ENCODE measurements at places on chromosomes 1 and 21. TPM values are rescaled to one million over a fixed set of nuclear protein-coding genes. Genes with fewer than 3 reads are reported as not detected.

- H3K36me3 ChIP-seq = peaks cover 7% of the 10 kb centered on the region
- DNase-seq = no peak
- H3K27ac ChIP-seq = no peak overlapping the region
Measured at GRCh38 chr1:20682571-20683236, 21.5 kb upstream of the DDOST start.

Gene LHX4
- not detected for total RNA-seq

DNA sequence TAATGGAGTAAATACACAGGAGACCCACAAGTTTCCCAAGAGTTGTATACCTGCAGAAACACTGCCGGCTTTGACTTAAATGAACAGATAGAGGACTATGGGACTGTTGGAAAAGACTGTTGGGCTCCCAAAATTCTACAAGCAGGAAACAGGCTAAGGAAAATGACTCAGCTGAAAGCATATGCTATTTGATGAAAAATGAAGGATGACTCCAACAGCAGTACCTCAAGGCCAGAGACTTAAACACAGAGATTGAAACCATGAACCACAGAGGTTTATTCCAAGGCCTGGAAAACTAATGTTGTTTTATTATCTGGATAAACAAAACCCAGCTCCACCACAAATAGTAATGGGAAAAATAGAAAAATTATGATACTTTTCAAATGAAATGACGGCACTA lies 187.7 kb downstream of the TNFSF18 start:
- no peaks in the 10 kb centered on the region for H3K27me3 ChIP-seq
- H3K36me3 ChIP-seq = no peaks in the 10 kb centered on the region
- DNase-seq = no peak

GRCh38 chr21:25326181-25326580 lies 281.1 kb downstream of the MRPL39 start:
- no peak for DNase-seq
- H3K4me3 ChIP-seq = no peak overlapping the region
- no peak overlapping the region for H3K27ac ChIP-seq
- no peaks in the 10 kb centered on the region for H3K4me1 ChIP-seq
- H3K27me3 ChIP-seq = no peaks in the 10 kb centered on the region

DNA sequence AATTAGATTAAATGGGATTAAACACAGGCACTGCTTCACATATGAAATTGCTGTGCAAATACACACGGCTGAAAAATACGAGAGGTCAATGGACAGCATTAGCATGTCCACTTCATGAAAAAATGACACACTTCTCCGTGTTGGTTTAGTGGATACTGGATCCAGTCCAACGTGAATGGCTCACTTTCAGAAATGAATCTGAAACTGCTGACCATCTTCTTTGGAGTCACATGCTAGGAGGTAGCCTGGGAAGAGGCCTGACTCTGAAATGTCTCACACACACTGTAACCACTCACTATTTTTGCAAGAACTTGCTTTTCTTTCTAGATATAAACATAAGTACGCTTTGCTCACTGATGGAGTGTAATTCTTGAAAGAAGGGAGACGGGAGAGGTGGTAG lies 127.3 kb downstream of the HLCS start:
- no peaks in the 10 kb centered on the region for H3K36me3 ChIP-seq
- no peak overlapping the region for H3K4me3 ChIP-seq
- H3K27me3 ChIP-seq = no peaks in the 10 kb centered on the region
- no peak overlapping the region for H3K27ac ChIP-seq
- no peaks in the 10 kb centered on the region for H3K4me1 ChIP-seq

GRCh38 chr1:92583821-92584760 lies 97.4 kb upstream of the GFI1 start:
- no peak overlapping the region for H3K27ac ChIP-seq
- no peaks in the 10 kb centered on the region for H3K36me3 ChIP-seq
- DNase-seq = no peak
- no peaks in the 10 kb centered on the region for H3K27me3 ChIP-seq
- H3K4me1 ChIP-seq = no peaks in the 10 kb centered on the region

Gene AKR7A3
- 0.91 TPM for total RNA-seq

DNA sequence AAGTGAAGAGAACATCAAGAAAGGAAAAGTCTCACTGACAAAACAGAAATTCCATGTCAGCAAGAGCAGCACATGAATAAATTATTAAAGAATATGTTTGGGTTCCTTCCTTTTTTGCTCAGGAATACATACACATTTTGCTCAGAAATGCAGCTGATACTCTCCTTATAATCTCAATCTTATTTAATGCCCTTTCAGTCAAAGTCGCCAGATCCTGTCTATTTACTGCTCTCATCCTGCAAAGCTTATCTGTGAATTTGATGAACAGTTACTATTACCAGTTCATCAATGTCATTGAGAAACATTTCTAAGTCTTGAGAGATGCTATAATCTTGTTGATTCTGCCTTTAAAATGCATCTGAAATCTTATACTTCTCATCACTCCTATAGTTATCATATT lies 543.1 kb upstream of the ZRANB2 start:
- no peak overlapping the region for H3K4me3 ChIP-seq
- H3K36me3 ChIP-seq = no peaks in the 10 kb centered on the region
- H3K27ac ChIP-seq = no peak overlapping the region
- H3K27me3 ChIP-seq = no peaks in the 10 kb centered on the region
- DNase-seq = no peak

- H3K4me3 ChIP-seq = no peak overlapping the region
- peak overlapping the region; percentile 16 for H3K27ac ChIP-seq
- peak; percentile 57 for DNase-seq
- no peaks in the 10 kb centered on the region for H3K27me3 ChIP-seq
Measured at GRCh38 chr1:109570414-109570813, 22.0 kb downstream of the GNAI3 start.

- no peak for DNase-seq
- no peak overlapping the region for H3K4me3 ChIP-seq
- peaks cover 21% of the 10 kb centered on the region for H3K4me1 ChIP-seq
- no peak overlapping the region for H3K27ac ChIP-seq
- H3K36me3 ChIP-seq = no peaks in the 10 kb centered on the region
Measured at GRCh38 chr21:33067043-33067442, 2.9 kb upstream of the OLIG1 start.

DNA sequence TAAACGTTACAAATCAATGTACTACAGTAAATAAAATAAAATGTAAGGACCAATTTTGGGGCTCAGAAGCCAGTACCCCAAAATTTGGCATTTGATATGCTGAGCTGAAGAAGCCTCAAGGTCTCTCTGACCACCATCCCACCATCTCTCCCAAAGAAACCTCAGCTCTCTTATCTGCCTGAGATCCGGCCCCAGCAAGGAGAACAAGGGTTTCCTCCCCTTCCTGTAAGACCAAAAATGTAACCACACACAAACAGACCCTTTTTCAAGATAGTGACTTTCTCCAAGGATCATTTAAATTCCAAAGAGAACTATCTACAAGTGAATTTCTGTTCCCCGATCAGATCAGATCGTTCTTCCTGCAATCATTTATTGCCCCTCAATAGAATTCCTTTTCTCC lies 68.1 kb upstream of the SLC45A1 start:
- H3K36me3 ChIP-seq = no peaks in the 10 kb centered on the region
- H3K27ac ChIP-seq = no peak overlapping the region
- no peaks in the 10 kb centered on the region for H3K27me3 ChIP-seq
- no peaks in the 10 kb centered on the region for H3K4me1 ChIP-seq
- DNase-seq = no peak

DNA sequence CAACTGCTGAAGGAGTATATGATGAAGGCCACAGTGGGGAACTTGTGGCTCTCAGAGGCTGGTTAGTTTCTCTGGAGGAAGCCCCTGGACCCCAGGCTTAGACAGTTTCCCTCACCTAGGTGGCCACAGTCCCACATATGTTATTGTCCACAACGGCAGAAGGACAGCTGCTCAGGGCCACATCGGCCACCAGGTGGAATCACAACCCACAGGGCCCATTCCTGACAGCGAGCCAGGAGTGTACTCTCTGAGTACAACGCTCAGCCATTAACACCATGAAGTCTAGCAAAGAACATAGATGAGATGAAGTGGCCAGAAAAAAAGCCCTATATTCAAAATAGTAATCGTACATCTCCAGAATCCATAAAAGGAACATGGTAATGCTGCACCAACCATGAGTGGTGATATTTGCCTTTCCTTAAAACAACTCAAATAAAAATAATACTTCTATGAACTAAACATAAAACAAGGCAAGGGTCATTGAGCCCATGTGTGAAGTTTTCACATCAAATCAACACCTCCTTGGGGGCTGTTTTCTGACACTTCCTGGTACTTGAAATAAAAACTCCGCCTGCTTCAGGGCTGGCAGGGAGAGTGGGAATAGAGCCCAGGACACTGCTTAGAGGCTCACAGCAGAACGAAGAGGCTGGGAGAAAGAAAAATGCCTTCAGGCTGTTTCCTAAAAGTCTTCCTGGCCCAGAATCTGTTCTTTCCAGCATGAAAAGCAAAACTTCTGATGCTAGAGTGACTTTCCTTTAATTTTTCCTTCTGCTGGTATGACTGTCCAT lies 383.3 kb downstream of the HHAT start:
- DNase-seq = no peak
- no peaks in the 10 kb centered on the region for H3K27me3 ChIP-seq
- H3K27ac ChIP-seq = no peak overlapping the region

- H3K4me1 ChIP-seq = no peaks in the 10 kb centered on the region
- no peaks in the 10 kb centered on the region for H3K27me3 ChIP-seq
- no peak for DNase-seq
- H3K27ac ChIP-seq = no peak overlapping the region
- H3K36me3 ChIP-seq = no peaks in the 10 kb centered on the region
Measured at GRCh38 chr1:210361665-210362064, 33.0 kb downstream of the HHAT start.

- no peak overlapping the region for H3K27ac ChIP-seq
- peaks cover 31% of the 10 kb centered on the region for H3K36me3 ChIP-seq
- no peaks in the 10 kb centered on the region for H3K4me1 ChIP-seq
- no peaks in the 10 kb centered on the region for H3K27me3 ChIP-seq
Measured at GRCh38 chr21:41832596-41833496, 46.3 kb downstream of the PRDM15 start.

GRCh38 chr1:3501856-3502640 lies 47.6 kb downstream of the ARHGEF16 start:
- no peaks in the 10 kb centered on the region for H3K36me3 ChIP-seq
- no peak overlapping the region for H3K27ac ChIP-seq
- H3K4me1 ChIP-seq = no peaks in the 10 kb centered on the region
- H3K4me3 ChIP-seq = no peak overlapping the region
- H3K27me3 ChIP-seq = no peaks in the 10 kb centered on the region
